ENCODE measurements at places on chromosomes 2 and 18. TPM values are rescaled to one million over a fixed set of nuclear protein-coding genes. Genes with fewer than 3 reads are reported as not detected.

GRCh38 chr2:188835006-188835405 lies 139.2 kb upstream of the COL3A1 start:
- ATAC-seq: no peak

DNA sequence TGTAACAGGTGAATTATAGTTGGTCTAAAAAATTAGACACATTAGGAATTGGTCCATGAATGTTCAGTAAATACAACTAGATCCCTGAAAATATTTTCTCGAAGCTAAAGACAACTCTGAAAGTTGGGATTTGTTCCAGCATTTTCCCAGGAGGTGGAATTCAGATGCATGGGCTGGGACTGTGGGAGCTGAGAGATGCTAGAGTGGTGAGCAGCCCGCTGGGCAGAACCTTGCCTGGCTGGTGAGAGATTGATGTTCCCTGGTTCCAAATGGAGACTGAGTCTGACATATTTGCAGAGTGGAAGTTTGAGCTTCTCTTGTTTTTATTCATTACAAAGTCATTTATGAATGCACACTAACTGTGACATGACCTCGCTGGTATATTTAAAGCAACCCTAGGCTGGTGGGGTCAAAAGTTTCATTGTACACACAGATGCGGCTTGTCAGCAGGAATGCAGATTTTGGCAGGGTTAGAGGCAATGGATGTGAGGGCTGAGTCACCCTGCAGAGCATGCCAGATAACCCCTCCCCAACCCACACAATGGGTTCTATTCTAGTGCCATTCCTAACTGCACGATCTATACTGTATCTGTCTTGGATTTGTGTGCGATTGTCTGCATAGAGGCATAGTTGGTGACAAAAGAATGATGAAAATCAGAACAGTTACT lies 23.5 kb upstream of the TMEM178A start:
- ATAC-seq: no peak

DNA sequence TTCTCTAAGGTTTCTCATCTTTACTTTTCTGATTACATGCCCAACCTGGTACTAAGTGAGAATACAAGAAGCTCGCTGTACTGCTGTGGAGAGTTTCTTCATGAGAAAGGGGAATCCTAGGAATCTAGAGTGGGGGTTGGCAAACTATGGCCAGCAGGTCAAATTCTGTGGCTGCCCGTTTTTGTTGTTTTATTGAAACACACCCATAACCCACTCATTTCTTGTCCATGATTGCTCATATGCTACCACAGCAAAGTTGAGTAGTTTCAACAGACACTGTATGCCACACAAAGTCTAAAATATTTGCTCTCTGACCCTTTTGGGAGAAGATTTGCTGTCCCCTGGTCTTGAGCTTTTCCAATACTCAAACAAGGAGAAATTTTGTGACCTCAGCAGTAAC lies 58.8 kb downstream of the C2orf74 start:
- no peak for ATAC-seq

FAM117B gene
- 26.1 TPM for total RNA-seq

DNA sequence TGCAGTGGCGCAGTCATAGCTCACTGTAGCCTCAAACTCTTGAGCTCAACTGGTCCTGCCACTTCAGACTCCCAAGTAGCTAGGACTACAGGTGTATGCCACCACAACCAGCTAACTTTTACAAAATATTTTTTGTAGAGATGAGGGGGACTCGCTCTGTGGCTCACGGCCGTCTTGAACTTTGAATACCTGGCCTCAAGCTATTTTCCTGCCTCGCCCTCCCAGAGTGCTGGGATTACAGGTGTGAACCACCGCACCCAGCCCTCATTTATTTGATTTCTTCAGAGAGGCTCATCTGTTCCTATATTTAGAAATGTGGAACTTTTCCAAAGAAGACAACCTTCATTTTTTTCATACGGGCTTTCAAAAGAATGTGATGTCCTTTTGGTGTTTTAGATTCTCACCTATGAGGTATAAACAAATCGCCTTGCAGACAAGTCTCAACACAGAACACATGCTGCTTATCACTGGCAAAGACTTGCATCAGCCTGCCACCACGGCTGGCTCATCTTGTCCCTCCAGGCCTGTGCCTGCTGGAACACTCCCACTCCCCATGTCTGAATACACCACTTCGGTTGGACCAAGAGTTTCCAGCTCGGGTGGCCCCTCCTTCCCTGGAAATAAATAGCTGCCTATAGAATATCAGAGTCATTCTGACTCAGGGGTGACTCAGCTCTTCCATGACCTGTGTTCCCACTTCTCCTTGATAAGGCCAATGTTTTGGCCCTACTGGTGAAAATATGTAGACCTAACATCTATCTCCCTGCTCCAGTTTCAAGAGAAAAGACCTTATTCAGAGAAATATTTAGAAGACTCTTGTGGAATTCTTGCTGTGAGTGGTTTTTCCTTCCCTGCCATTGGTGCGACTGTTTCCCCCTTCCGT lies 202.6 kb downstream of the TGIF1 start:
- peak; percentile 98 for ATAC-seq

LCT gene
- 1.0 TPM for total RNA-seq

CACNB4 gene
- total RNA-seq: 0.16 TPM

LYPD1 gene
- total RNA-seq: not detected

ASIC4 gene
- not detected for total RNA-seq

DNA sequence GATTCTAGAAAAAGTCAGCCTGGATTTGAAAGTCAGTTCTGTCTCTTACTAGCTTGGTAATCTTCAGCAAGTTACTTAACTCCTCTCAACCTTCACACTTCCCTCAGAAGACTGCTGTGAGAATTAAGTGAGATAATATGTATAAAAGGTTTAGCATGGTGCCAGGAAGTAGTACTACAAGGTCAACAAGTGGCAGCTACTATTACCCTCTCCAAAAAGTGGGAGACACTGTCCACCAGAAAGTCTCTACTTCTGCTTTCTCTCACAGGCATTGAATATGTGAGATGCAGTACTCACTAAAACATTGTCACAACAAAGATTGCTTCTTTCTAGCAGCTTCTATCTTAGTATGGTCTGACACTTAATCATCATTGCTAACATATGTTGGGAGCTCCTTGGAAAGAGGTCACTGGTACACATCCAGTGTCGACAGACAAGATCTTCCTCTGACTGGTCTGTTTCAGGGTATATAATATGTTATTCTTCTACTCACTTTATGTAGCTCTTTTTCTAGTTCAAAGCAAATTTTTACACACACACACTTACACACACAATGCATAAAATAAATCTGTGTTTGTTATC lies 47.9 kb downstream of the DOCK10 start:
- no peak for ATAC-seq

DNAJC27 gene
- total RNA-seq: 6.5 TPM

- no peak for ATAC-seq
Observed at GRCh38 chr2:48525269-48525943, 4.5 kb upstream of the STON1 start.

DNA sequence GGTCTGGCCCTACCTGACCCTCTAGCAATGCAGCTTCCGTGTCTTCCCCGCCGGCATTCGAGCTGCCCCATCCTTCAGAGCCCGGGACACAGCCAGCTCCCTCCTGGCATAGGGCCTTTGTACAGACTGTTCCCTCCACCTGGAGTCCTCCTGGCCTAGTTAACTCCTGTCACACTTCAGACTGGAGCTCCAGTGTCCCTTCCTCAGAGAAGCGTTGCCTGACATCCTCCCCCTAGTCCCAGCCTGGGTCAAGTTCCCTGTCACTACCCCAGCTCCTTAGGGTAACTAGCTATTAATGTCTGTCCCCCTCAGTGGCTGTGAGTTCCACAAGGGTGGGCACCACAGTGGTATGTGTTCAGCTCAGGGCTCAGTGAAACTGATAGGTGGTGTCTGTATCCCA lies 45.5 kb upstream of the LOXHD1 start:
- no peak for ATAC-seq

- no peak for ATAC-seq
Observed at GRCh38 chr2:15890936-15891905, 49.1 kb upstream of the MYCN start.

DNA sequence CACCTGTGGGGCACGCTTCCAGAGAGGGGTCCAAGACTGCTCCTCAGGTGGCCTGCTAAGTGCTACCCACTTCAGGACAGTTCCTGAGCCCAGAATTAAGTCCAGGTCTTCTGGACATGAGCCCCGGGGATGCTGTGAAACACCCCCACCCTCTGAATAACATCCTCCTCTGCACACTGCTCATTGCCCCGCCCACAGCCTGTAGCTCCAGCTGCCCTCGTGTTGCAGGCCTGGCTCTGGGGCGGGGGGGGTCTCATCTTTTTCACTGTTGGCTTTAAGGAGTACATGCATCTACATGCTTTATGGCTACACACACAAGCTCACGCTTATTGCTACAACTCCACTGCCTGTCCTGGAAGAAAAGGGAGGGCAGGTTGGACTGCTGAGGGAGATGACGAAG lies 92.8 kb downstream of the PTGR3 start:
- no peak for ATAC-seq

MYO3B gene
- 0.79 TPM for total RNA-seq

DNA sequence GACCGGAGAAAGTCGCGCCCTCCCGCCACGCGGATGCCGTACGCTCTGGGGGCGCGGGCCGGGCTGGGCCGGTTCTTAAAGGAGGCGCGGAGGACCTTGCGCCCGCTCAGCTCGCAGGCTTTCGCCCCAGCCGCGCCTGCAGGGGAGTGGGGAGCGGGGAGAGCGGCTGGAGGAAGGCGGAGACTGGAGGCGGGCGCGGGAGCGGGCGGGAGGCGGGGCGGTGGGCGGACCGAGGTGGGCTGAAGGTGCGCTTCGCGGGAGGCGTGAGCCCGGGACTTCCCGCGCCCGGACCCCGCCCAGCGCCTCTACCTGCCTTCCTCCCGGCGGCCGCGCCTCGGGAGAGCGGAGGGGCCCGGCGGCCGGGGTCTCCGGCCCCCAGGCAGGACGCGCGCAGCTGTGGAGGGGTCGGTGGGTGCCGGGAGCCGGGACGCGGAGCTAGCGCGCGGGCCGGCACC lies at the start of gene ADRA2B:
Gene ADRA2B, minus strand, starts transcription at position 148 of the 455 bp plus-strand sequence. CDS start 422 bp downstream, outside the sequence.
- peak; percentile 67 for ATAC-seq

DNA sequence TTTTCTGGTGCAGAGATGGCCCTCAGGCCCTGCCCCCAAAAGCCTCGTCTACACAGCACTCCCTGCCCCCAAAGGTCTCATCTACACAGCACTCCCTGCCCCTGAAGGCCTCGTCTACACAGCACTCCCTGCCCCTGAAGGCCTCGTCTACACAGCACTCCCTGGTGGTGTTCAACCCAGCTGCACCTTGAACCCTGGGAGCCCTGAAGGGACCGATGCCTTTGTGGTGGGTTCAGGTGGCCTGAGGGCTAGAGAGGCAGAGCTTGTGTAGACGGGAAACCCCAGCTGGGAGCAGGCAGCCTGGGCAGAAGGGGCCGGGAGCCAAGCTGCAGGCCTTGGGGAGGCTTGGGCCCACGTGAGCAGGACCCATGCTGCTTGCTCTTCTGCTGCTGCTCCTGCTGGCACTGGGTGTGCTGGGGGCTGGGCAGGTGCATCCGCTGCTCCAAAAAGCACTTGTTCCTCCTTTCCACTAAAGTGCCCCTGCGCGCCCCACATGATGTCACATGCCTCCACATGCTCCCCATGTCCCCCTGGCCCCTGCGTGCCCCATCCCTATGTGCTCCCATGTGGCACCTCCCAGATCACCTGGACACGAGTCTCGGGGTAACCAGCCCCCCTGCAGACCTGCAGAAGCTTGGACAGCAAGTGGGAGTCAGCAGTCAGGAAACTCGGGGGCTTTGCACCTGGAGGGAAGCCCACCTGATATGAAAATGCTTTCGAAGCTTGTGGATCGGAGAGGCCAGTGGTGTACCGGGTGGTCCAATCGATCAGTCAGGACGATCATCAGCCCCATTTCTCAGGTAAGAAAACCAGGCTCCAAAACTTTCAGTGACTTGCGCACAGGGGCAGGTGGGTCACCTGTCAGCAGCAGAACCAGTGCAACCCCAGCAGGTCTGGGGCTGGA lies 94.9 kb upstream of the CTDP1 start:
- no peak for ATAC-seq

- no peak for ATAC-seq
Observed at GRCh38 chr18:12376034-12376753, 833 bp downstream of the AFG3L2 start.

GRCh38 chr2:96977631-96978195 lies 8.7 kb downstream of the FAM178B start:
- ATAC-seq: peak; percentile 96

GRCh38 chr2:220664272-220665107 lies 907.6 kb downstream of the EPHA4 start:
- no peak for ATAC-seq

PLA2R1 gene
- total RNA-seq: not detected

GRCh38 chr2:28586867-28587266 lies 91.0 kb downstream of the PLB1 start:
- ATAC-seq: peak; percentile 20

DNA sequence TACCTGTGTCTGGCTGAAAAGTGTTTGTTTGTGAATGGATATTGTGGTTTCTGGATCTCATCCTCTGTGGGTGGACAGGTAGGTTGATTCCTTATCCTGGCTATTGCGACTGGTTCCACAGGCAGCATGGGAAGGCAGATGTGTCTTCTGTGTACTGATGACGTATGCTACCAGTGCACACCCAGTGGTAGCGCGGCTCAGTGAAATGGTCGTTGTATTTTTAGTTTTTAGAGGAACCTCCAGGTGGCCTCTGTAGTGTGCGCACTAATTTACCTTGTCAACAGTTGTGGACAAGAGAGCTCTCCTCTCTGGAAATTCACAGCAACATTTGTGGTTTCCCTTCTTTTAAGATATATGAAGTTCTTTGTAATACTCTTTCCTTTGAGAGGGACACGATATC lies 52.5 kb downstream of the CCDC74A start:
- no peak for ATAC-seq

TUBA4A gene
- 347 TPM for total RNA-seq

ELOA2 gene
- total RNA-seq: not detected

LOXL3 gene
- total RNA-seq: 2.0 TPM

DNA sequence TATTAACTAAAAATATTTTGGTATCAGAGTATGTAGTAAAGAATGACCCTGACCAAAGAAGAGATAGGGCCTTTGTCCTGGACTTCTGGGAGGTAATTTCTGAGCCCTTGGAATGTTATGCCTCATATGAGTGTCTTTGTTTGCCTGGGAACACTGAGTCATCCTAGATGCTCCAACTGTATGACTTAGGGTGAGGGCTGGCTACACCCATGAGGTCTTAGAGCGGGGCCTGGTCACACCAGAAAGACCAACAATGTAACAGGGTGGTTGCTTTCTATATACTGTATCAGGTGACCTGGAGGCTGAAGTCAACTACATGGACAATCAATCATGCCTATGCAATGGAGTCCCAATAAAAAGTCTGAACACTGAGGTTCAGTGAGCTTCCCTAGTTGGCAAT lies 253.1 kb downstream of the MBD2 start:
- no peak for ATAC-seq

ANKMY1 gene
- total RNA-seq: 28.8 TPM

DNA sequence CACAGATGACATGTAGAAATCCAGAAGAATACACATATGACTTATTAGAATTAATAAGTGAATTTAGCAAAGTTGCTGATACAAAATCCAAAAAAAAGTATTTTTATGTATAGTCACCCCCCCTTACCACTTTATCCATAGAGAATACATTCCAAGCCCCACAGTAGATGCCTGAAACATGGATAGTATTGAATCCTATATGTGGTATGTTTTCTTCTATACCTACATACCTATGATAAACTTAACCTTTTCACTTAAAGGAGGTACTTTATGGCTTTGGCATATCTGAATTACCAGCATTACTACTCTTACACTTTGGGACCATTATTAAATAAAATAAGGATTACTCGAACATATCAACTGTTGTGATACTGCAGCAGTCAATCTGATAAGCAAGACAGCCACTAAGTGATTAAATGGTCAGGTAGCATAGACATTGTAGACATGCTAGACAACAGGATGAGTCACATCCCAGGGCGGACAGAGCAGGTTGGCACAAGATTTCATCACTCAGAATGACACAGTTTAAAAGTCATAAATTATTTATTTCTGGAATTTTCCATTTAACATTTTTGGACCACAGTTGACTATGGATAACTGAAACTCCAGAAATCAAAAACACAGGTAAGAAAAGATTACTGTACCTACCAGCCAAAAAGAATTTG lies 208.2 kb upstream of the CHAC2 start:
- no peak for ATAC-seq
